Inflammatory macrophage treated with lipopolysaccharide for 1 hour (primary cell): ENCODE measurements at places on chromosomes 12 and 14.

- peak; percentile 4 for DNase-seq
Measured at GRCh38 chr12:112294793-112295192, 87.4 kb downstream of the HECTD4 start.

DNA sequence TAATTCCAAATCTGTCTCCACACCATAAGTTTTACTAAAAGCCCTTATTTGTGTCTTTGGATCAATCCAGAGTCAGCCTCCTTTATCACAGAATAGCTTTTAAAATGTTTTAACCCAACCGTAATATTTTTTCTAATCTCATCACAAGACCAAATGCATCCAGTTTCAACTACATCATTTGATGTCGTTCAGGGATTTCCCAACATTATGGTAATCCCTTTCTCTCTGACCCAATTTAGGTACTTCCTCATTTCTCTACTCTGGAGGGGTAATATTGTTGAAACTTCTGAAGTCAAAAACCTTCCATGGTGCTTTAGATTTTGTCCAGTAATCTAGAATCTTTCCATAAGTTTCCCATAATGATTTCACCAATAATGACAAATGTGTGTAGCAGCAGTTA, 596.8 kb downstream of the SOX5 start:
- DNase-seq: no peak

- no peak for DNase-seq
Measured at GRCh38 chr12:29041621-29042020, 107.5 kb upstream of the FAR2 start.

DNA sequence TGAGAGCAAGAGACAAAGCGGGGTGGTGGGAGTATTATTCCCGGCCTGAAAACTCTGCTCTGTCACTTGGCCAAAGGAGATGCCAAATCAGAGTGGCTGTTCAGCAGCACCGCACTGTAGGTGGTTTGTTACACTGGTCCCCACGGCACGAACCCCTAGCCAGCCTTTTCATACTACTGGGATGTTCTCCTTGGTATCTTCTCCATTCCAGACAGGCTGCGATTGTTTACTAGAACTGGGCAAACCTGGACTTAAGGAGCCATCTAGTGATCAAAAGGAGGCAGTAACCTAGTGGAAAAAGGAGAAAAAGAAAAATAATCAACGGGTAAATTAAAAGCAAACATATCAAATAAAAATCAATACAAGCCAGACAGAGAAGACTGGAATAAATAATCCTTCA, 58.9 kb upstream of the TMTC2 start:
- DNase-seq: no peak

DNA sequence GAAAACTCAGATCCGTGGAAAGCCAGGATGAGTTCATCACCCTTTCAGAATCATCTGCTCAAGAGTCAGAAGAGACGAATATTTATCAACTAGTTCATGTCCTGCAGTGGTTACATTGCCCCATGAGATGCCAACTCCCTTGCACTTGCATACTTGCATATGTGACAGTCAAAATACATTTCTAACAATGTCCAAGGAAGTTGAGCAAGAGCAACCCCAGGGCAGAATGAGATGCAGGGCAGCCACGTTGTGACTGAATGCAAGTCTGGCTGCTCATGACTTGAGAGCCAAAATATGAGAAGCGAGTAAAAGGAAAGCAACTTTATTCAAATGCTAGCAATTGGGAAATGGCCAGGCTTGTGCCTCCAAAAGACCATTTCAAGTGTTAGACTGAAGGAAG, 23.6 kb upstream of the UTP20 start:
- no peak for DNase-seq

- DNase-seq: peak; percentile 53
Measured at GRCh38 chr14:59632381-59632780, 55.8 kb upstream of the CCDC175 start.

- no peak for DNase-seq
Measured at GRCh38 chr12:41573445-41573844, 385.3 kb downstream of the PDZRN4 start.

DNA sequence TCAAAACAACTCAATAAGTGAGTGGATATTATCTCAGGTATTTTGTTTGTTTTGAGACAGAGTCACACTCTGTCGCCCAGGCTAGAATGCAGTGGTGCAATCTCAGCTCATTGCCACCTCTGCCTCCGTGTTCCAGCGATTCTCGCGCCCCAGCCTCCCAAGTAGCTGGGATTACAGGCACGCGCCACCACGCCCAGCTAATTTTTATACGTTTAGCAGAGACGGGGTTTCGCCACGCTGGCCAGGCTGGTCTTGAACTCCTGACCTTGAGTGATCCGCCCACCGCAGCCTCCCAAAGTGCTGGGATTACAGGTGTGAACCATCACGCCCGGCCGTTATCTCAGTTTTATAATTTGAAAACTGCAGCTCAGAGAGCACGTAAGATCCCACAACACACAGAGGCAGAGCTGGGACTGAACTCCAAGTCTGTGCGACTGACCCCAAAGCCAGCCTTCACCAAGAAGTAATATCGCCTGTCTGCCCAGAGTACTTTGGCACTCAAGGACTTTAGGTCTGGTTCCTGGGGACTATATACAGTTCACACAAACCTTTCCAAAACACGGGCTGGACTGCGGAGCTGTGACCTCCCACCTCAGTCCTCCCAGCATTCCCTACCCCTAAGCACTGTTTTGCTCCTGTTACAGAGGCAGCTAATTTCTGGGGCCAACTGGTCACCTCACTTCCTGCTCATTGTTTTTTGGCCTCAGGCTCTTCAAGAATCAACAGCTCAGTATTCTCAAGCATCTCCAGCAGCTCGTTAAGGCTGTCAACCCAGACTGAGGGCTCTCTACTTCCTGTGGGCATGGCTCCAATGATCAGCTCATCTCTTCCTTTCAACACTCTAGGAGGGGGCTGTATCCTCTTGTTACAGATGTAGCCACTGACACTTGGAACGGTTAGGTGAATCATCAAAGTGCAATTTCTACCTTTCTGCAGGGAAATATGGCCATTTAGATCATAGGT, 22.5 kb downstream of the TESC start:
- DNase-seq: no peak

GRCh38 chr12:6824085-6824775, 2.6 kb downstream of the GPR162 start:
- DNase-seq: no peak

GRCh38 chr14:91919814-91920213, 27.7 kb downstream of the FBLN5 start:
- DNase-seq: no peak

DNA sequence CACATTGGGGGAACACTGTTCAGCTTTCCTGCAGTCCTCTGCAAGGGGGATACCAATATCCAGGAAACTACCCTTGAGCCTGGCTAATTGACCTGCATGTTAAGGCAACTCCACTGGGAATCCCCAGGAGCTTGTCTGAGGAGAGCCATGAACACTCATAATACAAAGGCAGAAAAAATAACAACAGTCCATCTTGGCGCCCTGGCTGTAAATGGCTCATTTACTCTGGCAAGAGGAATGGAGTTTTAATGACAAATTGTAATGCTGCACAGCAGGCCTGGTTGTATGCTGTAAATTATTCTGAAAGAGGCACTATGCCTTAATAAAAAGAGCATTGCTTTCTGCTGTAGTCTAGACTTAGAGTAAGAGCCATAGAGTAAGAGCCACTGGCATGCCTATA, 58.3 kb downstream of the SLC8A3 start:
- DNase-seq: no peak

DNA sequence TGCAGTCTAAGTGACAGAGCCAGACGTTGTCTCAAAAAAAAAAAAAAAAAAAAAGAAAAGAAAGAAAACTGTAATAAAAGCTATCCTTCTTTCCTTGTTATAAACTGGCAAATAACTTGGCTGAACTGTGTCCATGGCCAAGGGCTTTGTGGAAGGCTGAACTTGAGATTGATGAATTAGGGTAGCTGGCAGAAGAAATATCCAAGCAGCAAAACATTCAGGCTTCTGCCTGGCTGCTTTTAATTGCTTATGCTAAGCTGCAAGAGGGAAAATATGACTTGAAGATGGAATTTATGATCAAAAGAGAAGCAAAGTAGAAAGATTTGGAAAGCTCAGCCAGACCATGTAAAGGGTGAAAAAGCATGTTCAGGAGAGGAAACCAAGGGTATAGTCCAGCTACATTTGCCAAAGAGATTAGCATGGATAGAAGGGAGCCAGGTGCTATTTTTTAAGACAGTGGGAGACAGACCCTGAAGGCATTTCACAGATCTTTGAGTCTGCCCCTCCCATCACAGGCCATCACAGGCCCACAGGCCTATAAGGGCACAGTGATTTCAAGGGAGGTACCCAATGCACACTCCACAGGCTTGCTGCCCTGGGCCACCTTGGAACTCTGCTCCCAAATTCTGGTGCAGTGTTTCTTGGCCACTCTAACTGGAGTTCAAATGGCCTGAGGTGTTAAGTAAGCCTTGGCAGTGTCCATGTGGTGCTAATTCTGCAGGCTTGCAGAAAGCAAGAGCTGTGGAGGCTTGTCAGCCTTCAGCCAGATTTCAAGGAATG, 226.0 kb downstream of the AEBP2 start:
- no peak for DNase-seq

DNA sequence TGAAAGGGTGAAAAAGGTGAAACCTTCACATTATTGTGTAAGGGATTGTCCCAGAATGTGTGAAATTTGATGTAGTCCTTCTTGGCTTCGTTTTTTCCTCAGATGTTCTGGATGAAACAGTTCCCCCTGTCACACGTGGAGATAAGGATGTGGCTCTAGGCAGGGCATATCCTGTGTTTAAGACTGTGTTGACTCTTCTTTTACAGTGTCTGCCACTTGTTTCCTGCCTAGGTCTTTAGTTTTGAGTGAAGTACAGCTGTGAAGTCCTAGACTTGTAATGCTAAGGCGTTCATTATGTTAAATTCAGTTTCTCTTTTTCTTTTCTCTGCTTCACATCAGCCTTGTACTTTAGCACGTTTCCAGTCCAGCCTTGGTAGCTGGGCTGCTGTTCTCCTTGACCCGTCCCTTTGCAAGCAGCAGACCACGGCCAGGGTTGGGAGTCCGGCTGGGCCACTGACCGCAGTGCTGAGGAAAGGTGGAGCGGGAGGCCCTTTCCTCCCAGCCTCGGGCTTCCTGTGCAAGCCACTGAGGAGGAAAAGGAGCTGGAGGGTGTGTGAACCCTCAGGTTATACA, 59.1 kb downstream of the RASSF3 start:
- no peak for DNase-seq

- DNase-seq: no peak
Measured at GRCh38 chr12:96323906-96324305, 76.3 kb downstream of the CDK17 start.

- no peak for DNase-seq
Measured at GRCh38 chr12:47877081-47877480, 27.7 kb downstream of the VDR start.

- DNase-seq: no peak
Measured at GRCh38 chr12:3213188-3213587, 136.0 kb downstream of the TSPAN9 start.

GRCh38 chr14:106613256-106613655, 1086.9 kb downstream of the TMEM121 start:
- DNase-seq: no peak
